ENCODE measurements at places on chromosomes 7 and 10.

DNA sequence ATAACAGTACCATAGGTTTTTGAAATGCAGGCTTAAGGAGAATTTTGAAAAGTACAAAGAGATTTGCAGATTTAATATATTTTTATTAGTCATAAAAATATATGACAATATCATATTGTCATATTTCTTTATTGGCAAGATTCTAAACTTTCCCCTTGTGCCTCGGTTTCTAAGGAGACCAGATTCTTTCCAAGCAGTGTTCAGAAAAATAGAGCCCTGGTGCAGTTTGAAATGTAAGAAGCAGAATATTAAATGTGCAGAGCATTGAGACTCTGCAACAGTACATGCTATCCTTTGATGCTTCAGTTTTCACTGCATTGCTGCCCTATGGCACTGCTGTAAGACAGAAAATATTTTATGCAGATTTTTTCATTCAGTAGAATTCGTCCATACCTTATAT is 243.2 kb downstream of the CCDC3 start:
- DNase-seq = no peak

- no peak for DNase-seq
These were observed 107.9 kb downstream of the JCAD start for GRCh38 chr10:29951441-29951931.

DNA sequence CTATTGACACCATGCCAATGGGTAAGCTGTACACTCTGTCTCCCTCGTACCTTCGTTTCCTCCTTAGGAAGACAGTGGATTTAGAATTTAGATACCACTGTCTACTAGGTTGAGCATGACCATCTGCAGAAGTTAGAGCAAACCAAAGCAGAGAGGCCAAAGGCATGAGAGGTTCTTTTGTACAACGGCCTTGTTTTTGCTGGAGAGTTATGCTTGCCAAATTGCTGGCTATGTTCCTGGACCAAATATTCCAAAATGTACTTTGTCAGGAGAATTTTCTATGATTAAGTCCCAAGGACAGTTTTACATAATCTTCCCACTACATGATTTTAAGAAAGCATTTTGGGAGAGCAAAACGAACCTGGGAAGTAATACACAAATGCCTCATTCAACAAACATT is 47.9 kb upstream of the PLCE1 start:
- no peak for DNase-seq

DNA sequence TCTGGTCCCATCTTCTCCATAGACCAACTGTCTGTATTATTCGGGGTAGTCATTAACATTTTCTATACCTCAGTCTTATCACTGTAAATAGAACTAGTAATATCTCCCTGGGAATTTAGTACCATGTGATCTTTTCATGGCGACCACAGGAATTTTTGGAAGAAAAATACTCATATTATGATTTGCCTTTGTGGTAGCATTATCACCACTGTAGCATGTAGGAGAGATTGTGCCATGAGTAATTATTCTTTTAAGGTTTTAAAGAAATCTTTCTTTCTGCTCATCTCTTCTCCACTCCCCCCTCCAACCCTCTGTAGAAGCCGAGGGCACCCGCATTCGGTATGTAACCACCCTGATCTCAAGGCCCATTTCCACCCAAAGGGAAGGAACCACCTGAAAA is 25.0 kb downstream of the ZNF365 start:
- DNase-seq = no peak

DNA sequence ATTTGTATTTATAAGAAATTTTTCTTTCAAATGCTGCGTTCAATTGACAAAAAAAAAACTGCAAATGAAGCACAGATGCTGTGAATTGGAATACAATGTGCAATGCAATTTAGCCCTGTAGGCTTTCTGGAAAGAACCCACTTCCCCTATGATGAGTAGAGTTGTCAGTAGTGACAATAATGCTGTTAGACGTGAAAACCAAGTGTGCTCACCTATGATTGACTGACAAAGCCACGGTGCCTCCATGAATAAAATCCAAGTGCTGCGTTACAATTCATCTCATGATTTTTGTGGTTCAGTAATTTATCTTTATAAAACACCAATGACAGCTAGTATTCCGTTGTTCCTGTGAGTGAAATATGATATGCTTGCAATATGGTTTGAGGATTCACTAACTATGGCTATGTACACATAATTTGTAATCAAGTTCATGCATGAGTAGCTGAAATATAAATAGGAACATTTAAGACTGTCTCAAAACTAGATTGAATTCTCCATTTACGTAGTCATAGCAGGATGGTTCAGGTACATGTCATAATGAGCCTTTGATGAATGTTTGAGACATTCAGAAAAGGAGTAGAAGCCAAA is 1160.3 kb downstream of the CNTNAP2 start:
- DNase-seq = no peak

DNA sequence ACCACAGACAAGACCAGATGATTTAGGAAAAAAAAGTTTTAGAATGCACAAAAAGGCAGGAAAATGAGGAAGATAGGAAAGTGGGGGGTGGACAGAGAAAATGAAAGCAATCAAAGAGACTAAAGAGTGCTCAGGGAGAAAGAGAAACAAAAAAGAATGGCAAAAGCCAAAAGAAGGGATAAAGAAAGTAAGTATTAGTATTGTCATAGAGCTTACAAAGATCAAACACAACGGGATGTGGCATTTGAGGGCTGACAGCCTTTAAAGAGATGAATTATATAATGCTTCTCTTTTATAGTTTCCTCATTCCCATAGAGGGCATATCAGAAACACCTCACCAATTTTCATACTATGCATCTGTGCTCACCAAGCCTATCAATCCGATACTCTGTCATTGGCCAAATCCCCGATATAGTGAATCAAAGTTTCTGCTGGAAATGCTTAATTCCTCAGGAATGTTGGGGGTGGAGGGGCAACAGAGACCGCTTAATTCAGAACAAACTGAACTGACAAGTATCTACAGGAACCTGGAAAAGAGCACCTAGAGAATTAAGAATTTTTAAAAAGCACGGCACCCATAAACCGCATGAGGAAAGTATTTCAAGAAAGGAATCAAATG is 2.7 kb downstream of the COG5 start:
- no peak for DNase-seq

DNA sequence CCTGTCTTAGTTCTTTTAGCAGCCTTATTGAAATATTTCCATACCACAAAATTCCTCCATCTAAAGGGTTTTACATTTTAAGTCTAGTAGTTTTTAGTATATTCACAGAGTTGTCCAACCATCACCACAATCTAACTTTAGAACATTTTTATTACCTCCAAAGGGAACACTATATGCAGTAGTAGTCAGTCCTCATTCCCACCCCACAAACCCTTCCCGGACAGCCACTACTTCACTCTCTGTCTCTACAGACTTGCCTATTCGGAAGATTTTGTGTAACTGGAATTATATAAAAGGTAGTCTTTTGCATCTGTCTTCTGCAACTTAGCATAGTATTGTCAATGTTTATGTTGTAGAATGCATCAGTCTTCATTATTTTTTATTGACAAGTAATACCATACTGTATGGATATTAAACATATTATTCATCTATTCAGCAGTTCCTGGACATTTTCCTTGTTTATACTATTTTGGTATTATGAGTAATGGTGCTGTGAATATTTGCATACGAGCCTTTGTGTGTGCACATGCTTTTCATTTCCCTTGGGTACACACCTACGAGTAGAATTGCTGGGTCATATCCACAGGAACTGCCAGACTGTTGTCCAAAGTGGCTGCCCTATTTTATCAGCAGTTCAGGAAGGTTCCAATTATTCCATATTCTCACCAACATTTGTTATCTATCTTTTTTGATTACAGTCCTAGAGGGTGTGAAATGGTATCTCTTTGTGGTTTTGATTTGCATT is 60.9 kb upstream of the LANCL2 start:
- no peak for DNase-seq

DNA sequence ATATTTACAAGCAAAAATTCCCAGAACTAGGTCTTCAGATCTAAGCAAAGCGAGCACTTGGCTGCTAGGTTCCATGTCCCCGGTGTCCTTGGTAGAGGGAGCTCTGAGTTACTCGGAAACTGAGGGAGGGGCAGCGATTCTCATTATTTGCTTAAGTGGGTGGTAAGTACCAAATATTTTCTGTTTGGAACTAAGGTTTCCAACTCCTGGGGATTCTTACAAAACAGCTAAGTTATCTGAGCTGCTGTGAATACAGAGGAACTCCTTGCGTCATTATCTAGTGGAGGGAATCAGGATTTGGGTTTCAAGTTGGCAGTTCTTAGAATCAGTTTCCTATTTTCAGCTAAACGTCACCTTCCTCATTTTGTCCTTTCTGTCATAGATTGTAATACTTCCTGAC is 76.8 kb upstream of the IKZF1 start:
- no peak for DNase-seq

GRCh38 chr10:116538992-116539391 is 6.7 kb upstream of the PNLIP start:
- no peak for DNase-seq
